NK-92 treated with Interleukin-12 subunit alpha and Interleukin-12 subunit beta, amount 100 ng/mL, for 24 hours (cell line): ENCODE measurements at places on chromosomes 11 and 22.

- no peak for DNase-seq
Measured at GRCh38 chr22:46135611-46136485, 14.5 kb upstream of the PPARA start.

GRCh38 chr11:61069427-61069826 is 32.9 kb upstream of the CD5 start:
- DNase-seq = no peak

- DNase-seq = no peak
Measured at GRCh38 chr11:17521106-17521900, 22.9 kb downstream of the USH1C start.

GRCh38 chr22:41517172-41518047 is 26.9 kb downstream of the POLR3H start:
- DNase-seq = no peak

DNA sequence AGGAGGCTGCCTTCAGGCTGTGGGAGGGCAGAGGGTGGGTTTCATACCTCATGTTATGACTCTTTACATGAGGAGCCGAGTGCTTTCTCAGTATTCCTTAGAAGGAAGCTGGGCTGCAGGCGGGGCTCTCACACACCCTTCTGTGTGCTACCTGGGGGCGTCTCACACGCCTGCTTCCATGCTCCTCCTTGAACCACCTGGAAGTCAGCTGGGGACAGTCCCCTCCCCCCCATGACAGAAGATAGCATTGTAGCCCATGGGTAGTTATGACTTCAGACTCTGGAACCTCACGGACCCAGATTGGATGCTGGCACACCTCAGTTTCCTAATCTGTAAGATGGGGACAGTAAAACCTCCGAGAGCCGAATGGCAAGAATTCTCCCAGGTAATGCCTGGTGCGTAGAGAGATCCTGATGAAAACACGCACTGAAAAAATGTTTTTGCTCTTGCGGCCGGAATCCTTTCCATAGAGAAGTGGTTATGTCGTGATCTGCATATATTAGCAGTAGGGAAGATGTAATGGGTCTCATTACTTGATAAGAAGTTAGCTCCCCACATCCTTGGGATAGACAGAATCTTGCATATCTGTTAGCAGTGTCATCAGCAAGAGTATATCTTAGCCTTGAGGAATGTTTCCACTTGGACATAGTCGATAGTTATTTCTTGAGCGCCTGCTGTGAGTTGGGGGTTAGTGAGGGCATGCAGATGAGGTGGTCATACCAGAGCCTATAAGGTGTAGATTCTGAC is 4.9 kb downstream of the DAGLA start:
- DNase-seq = no peak

GRCh38 chr11:111826322-111826950 is 44.9 kb downstream of the ALG9 start:
- no peak for DNase-seq

- no peak for DNase-seq
Measured at GRCh38 chr11:121780971-121781370, 328.2 kb upstream of the SORL1-AS1 start.

DNA sequence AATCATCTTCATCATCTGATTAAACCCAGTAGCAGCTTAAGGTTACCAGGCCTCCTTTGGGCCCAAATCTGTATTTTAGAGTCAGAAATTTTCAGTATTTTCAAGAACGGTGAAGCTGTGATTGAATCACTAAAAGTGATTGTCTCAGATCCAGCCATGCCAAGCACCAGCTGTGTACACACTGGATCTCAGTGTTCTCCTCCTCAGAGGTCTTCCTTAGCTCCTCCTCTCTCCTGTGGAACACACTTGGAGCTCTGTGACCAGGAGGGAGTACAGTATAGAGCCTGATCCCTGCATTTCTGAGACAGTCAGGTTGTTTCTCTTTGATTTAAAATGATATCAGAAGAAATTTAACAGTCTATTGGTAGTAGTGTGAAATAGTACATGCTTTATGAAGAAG is 401.1 kb downstream of the NTM start:
- DNase-seq = no peak

- no peak for DNase-seq
Measured at GRCh38 chr11:59804061-59804460, 6.5 kb downstream of the MRPL16 start.

DNA sequence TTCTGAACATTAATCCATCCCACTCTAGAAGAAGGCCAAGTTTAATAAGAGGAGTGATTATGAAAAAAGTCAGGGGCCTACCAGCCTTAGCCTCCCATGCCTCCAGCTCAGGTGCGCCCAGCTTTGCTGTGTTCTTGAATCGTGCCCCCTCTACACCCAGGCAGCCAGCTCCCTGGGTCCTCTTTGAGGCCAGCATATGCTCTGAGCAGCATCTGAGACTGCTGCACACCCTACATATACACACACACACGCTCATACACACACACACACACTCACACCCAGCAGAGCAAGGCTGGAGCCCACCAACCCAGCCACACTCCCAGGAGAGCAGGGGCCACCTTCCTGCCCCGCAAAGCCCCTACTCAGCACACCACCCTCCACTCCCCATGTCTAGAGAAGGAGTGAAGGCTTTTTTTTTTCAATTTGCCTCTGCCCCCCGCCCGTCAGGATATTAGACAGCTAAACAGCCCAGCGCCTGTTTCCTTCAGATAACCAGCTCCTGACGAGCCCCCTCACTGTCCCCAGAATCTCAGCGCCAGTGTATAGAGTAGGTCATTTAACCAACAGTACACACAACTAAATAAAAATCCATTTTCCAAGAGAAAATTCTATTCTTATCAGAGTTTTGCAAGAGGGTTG is 121.6 kb downstream of the BUD13 start:
- no peak for DNase-seq
